ENCODE measurements at places on chromosomes 2 and 18. TPM values are rescaled to one million over a fixed set of nuclear protein-coding genes. Genes with fewer than 3 reads are reported as not detected.

DNA sequence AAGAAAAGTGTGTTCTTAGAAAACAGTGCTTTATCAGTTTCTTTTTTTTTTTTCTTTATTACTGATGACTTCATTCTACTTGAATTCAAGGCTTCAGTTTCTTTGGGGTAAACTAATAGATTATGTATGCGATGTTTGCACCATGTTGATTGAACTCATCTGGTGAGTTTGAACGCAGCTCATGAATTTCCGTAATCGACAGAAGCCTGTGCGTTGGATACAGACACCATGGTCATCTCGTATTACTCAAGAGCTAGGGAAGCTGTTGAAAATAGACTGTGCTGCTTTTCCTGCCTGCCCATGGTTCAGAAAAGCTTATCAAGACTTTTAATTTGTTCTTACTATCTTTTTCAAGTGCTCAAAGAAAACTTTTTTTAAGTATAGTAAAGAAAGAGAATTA, 185.5 kb upstream of the NRP2 start:
- DNase-seq, result no peak

DNA sequence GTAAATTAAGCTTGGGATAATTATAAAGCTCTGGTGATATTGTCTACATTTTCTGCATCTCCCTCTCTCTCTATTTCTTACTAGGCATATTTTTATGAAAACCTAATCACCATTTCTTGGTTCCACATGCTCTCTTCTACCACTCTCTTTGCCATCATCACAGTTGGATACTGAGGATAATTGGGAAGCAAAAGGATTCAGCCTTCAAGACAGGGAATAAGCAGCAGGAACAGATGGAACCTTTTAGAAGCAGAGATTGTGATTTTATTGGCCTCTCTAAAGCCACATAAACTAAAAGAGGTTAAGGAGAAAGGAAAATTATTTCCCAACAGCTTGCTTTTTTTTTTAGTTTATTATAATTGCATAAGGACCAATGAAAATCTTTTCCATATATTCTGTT, 226.3 kb upstream of the SPHKAP start:
- no peak for DNase-seq

- peak; percentile 65 for DNase-seq
Observed at GRCh38 chr2:234495251-234496054, 1.4 kb downstream of the ARL4C start.

DNA sequence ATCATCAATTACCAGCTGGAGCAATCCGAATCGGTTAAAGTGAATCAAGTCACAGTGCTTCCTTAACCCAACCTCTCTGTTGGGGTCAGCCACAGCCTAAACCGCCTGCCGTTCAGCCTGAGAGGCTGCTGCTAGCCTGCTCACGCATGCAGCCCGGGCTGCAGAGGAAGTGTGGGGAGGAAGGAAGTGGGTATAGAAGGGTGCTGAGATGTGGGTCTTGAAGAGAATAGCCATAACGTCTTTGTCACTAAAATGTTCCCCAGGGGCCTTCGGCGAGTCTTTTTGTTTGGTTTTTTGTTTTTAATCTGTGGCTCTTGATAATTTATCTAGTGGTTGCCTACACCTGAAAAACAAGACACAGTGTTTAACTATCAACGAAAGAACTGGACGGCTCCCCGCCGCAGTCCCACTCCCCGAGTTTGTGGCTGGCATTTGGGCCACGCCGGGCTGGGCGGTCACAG, 496 bp upstream of the ITGA4 start:
- peak; percentile 81 for DNase-seq

DNA sequence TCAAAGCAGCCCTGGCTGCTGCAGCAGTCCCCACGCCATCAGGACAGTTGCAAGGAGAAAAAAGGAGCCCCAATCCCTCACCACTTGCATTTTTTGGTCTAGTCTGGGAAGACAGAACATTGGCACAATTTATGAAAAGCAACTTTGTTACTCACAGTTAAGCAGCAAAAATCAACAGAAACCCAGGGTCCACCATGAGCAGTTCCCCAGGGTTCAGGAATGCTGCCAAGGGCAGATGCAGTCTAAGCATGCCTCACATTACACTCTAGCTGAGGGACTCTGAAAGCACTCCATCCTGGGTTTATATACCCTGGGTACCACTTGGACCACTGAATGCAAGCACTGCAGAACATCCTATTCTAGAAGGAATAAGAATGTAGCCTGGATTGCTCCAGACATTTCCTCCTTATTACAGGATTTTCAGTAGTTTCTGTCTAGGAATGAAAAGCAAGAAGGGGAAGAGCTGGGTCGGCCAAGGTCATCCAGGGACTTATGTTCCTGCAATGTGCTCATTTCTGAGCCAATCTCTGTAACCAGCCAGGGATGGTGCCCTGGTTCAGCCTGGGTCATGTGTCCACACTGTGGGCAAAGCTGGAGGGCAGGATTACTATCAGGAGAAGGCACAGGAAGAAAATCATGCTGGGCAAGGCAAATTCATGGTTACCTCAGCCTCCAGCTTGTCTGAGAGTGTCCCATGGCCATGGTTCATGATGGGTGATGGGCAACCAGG, 19.5 kb upstream of the TMEM163 start:
- no peak for DNase-seq

DNA sequence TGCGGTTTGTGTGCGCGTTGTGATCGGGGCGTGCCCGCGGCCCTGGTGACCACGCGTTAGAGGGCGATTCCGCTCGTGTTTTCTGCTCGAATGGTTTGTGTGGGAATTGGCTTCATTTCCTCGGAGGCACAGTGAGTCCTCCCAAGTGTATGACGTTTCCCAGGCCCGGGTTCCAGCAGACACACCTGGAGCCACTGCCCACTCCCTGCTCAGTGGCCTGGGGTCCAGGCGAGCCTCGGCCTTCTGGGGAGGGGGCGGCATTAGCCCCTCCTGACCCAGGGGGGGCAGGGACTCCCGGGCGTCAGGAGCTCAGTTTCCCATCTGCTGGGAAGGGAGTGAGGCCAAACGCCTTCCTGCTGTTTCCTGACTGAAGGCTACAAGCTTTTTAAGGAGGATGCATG, 92.1 kb downstream of the NFATC1 start:
- DNase-seq, result peak; percentile 78

- DNase-seq, result no peak
Observed at GRCh38 chr2:163834221-163834620, 98.4 kb upstream of the FIGN start.

GRCh38 chr2:224198436-224198835, 159.3 kb upstream of the SERPINE2 start:
- no peak for DNase-seq

DNA sequence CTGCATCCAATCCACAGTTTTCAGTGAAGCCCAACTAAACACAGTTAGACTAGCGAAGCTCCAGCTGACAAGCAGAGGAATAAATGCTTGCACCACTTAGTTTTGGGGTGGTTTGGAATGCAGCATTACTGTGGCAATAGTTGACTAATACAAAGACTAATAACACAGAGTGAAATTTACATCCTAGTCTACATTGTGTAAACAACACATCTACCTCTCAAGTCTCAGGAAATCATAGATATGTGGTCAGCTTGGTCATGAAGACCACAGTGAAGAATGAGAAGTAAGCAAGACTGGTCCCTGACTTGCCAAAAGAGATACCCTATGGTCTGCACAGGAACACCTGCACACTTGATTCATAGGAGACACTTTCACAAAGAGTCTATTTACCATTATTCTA, 155.1 kb upstream of the TANK start:
- DNase-seq, result no peak

DNA sequence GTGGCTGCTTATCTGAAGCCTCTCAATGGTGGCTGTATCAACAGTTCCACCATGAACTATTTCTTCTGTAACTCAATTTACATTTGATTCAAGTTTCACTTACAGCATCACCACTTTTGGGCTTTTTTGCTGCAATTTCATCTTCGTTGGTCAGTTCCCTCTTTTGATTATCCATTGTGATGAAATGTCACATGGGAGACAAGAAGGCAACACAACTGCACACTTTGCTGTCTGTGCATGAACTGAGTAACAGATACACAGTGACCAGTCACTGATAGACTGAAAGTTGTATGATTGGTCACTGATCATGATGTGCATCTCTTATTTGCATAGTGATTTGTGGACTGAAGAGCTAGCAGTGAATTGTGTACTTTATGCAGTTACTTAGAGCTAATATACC, 130.7 kb upstream of the RNF152 start:
- no peak for DNase-seq

GRCh38 chr2:45459860-45460259, 151.2 kb downstream of the SRBD1 start:
- DNase-seq, result no peak

GRCh38 chr18:63213936-63214671, 105.5 kb downstream of the BCL2 start:
- no peak for DNase-seq

DNA sequence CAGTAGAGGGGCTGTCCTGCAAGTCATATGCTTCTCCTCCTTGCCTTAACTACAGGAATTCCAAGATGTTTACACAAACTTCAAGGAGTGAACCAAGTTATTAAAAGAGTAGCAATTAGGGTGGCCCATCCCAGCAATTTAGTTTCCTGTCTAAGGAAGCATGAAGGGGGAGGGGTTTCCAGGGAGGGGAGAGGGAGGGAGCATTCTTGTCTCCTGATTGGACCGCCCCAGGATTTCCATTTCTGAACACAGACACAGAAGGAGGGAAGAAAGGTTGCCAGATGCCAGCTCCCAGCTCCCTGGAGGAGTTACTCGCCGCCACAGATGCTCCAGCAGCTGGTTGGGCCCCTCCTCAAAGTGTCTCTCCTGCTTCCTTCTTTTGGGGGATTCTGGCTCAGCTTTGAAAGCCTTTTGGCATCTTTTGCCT, 107.6 kb downstream of the TRIB2 start:
- DNase-seq, result peak; percentile 67

PPP1R1C gene
- 0.29 TPM for total RNA-seq

GREB1L gene
- 0.36 TPM for total RNA-seq

DNER gene
- total RNA-seq, result 0.36 TPM

CHMP3 gene
- 76.0 TPM for total RNA-seq

APCDD1 gene
- total RNA-seq, result 1.8 TPM

SGPP2 gene
- not detected for total RNA-seq

ALPI gene
- total RNA-seq, result not detected

SEMA4C gene
- 29.7 TPM for total RNA-seq

MC4R gene
- total RNA-seq, result not detected
